ENCODE measurements at places on chromosomes 11 and 22.

DNA sequence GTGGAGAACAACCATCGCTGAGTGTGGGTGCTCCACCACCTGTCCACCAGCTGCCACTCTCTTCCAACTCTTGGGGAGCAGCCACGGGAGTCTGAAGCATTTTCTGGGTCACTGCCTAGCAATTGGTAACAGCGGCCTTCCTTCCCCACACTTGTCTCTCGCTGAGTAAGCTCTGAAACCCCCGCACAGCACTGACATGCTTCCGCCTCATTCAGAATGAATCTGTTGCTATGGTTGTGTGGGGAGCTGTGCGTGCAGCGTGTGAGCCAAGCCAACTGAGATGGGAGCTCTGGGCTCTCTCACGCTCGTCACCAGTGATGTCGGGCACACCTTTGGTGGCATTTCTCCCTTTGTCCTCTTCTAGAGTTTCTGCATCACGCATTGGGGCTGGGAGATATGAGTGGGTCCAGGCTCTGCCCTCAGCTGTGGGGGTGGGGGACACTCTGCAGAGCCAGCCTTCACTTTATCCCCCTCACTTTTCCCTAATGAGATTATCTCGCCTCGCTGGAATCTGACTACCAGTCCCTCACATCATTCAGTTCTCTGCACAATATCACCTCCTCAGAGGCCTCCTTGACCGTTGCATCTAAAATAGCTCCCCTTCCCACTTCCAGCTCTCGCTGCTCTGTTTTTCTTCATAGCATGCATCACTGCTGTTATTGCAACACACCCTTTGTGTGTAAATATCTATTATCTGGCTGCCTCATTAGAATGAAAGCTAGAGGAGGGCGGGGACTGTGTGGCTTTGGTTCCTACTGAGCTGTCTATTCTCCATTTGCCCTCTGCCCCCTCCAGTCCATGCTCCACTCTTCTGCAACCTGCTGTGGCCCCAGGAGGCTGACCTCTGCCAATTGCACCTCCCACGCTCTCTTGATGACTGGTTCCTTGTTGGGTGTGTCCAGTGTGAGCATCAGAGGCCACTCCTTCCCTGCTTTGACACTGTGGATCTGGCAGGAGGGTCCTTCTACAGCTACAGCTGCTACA lies 569.9 kb upstream of the CADM1 start:
- no peak for DNase-seq

- DNase-seq, result no peak
These were observed 14.0 kb downstream of the RPUSD4 start for GRCh38 chr11:126197277-126197939.

- no peak for DNase-seq
These were observed 8.6 kb downstream of the APOA4 start for GRCh38 chr11:116814502-116814901.

DNA sequence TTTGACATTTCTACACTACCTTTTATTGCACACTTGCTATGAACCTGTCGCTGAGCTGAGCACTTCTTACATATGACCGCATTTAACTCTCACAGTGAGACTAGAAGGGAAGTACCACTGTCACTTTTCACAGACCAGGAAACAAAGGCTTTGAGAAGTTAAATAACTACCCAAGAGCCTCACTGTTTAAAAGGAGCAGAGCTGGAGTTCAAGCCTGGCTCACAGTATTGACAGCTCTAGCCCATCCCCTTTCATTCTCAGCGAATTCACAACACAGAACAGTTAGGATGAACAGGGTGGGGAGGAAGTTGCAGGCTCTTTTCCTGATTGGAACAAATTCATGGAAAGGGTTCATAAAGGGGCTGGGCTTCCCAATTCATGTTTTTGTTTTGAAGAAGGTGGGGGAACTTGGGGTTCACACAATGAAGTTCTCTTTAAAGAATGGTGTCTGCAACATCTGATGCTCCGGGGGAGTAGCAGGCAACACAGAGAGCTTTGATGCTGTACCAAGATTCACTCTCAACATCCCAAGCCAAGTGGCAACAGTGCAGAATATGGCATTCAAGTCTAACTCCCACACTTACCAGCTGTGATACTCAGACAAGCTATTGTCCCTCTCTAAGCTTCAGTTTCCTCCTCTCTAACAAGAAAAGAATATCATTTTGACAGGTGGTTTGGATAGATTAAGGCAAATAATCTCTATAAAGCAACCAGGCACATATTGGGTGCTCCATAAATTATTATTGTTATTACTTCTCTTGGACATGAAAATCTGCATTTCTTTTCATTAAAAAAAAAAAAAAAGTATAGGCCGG lies 17.2 kb downstream of the SCGB1A1 start:
- no peak for DNase-seq

GRCh38 chr11:128496692-128497060 lies 90.7 kb downstream of the ETS1 start:
- DNase-seq, result no peak

GRCh38 chr11:27928809-27929208 lies 179.1 kb downstream of the KIF18A start:
- no peak for DNase-seq

- no peak for DNase-seq
These were observed 256.9 kb downstream of the SOX6 start for GRCh38 chr11:16099343-16099900.

- DNase-seq, result no peak
These were observed at the start of gene TSPAN18 for GRCh38 chr11:44726283-44727113. Gene TSPAN18, plus strand, starts transcription at chr11:44726962. Its CDS starts 179,455 bp downstream, at chr11:44906417.

GRCh38 chr22:44373234-44373633 lies 60.5 kb upstream of the SHISAL1 start:
- no peak for DNase-seq

DNA sequence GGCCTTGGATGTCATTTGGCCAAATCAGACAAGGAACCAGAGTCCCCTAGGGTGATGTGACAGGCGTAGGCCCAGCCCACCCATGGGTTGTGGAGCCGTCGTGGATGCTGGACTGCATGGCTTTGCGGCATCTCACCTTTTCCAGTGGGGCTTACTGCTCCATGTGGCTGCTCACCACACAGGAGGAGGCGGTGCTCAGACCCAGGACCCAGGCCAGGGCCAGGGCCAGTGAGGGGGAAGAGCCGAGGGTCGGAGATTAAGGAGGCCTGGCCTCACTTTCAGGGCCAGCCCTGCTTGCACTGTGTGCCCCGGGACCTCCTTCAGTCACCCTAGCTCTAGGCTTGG lies 105.6 kb downstream of the ST3GAL4 start:
- DNase-seq, result no peak

- no peak for DNase-seq
These were observed 13.8 kb downstream of the EHF start for GRCh38 chr11:34634694-34635062.

- DNase-seq, result no peak
These were observed 6.5 kb downstream of the DTX4 start for GRCh38 chr11:59178402-59178801.

- no peak for DNase-seq
These were observed 122.9 kb upstream of the ARHGAP20 start for GRCh38 chr11:110835106-110835505.

GRCh38 chr11:92224407-92225124 lies at the start of gene FAT3:
Gene FAT3, plus strand, starts transcription at chr11:92224818. Its CDS starts 127,295 bp downstream, at chr11:92352113.
- DNase-seq, result no peak

- no peak for DNase-seq
These were observed 36.4 kb downstream of the RAB30 start for GRCh38 chr11:83035070-83035854.
